Frontal cortex (tissue), 4 donors: ENCODE measurements at places on chromosomes 6 and 20. TPM values are rescaled to one million over a fixed set of nuclear protein-coding genes. Genes with fewer than 3 reads are reported as not detected.

- DNase-seq, result no peak
Observed at GRCh38 chr20:584161-584970, 25.7 kb downstream of the TCF15 start.

DNA sequence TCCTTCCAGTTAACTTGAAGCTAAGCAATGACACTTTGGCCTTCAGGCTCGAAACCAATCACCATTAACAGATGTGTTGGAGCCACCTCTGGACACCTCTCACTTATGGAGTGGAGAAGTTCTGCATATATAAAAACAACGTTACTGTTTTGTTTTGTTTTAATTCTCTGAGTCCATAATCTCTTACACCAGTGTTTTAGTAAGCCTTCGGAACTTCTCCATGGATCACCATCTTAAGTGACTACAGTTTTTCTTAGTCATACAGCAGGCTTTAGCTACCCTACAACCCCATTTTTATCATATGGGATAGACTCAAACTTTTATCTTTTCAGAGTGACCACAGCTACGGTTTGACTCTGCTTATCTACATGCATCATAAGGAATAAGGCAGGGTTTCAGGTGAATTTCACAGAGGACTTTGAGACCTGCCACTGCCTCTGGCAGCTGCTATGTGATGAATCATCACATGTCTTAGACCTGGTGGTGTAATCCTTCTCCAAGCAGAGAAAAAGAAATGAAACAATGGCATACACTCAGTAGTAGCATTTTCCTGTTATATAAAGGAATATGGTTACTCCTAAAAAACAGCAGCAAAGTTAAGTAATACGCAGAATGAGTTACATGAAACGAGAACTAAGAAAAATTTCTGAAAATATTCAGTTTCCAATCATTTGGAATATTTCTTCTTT is 5.5 kb upstream of the HDDC2 start:
- no peak for DNase-seq

- DNase-seq, result no peak
Observed at GRCh38 chr20:58461899-58462298, 53.3 kb downstream of the APCDD1L start.

DNA sequence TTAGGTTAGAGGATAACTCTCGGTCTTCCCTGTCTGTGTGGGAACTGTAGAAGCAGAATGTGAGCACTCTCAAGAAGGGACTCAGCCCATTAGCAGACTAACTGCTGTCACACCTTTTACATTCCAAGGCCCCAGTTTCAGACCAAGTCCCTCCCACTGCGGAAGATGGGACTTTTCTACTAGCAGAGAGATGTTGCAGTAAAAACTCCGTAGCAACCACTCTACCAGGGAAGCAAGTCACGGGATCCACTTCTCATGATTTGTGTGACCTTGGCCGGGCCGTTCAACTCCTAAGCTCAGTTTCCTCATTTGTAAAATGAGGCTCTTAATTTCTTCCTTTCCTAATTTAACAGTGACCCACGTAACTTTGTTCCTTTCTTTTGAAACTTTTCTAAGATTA is 77.1 kb upstream of the SLC4A11 start:
- DNase-seq, result no peak

- DNase-seq, result no peak
Observed at GRCh38 chr20:37521061-37521771, at the start of gene NNAT. Gene NNAT (plus strand): TSS chr20:37521250. CDS start chr20:37521332, 82 bp downstream.

DNA sequence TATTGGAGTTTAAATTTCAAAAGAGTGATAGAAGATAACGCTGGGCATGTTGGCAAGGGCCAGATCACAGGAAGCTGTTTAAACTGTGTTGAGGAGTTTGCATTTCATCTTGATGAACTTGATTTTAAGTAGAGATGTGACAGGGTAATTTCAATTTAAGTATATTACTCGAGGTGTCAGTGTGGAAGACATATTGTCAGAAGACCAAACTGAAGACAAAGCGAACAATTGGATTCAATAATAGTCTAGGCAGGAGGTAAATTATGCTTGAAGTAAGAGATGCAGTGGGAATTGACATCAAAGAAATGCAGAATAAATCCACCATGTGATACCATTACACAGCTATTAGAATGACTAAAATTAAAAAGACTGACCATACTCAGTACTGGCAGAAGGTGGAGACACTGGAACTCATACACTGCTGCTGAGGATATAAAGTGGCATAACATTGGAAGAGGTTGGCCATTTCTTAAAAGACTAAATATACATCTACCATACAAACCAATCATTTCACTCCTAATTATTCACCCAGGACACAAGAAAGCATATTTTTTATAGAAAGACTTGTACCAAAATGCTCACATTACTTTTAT is 240.8 kb downstream of the ARHGAP18 start:
- no peak for DNase-seq

GRCh38 chr6:144806222-144806621 is 521.1 kb downstream of the UTRN start:
- no peak for DNase-seq

- no peak for DNase-seq
Observed at GRCh38 chr6:14542670-14543366, 425.2 kb downstream of the CD83 start.

DNA sequence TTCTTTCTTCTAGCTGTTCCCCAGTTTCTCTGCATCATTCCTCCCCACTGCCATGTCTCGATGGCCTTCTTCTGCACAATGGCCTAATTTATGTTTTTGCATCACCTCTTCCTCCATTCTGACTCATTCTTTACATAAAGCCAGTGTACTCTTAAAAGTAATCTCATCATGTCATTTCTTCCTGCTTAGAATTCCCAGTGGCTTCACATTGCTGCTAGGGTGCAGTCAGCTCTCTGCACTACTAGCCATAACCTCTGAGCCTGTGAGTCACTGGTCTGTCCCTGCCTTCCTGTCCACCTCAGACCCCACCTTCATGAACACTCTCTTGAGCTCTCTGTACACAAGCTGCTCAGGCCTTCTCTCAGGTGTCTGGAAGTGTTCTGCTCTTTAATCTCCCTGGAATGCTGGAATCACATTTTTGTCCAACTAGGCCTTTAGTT is 24.1 kb upstream of the TRIM27 start:
- DNase-seq, result no peak

- no peak for DNase-seq
Observed at GRCh38 chr20:58084966-58085365, 143.5 kb downstream of the ANKRD60 start.

GRCh38 chr20:35497780-35498189 is 31.7 kb downstream of the C20orf173 start:
- peak; percentile 22 for DNase-seq

DNA sequence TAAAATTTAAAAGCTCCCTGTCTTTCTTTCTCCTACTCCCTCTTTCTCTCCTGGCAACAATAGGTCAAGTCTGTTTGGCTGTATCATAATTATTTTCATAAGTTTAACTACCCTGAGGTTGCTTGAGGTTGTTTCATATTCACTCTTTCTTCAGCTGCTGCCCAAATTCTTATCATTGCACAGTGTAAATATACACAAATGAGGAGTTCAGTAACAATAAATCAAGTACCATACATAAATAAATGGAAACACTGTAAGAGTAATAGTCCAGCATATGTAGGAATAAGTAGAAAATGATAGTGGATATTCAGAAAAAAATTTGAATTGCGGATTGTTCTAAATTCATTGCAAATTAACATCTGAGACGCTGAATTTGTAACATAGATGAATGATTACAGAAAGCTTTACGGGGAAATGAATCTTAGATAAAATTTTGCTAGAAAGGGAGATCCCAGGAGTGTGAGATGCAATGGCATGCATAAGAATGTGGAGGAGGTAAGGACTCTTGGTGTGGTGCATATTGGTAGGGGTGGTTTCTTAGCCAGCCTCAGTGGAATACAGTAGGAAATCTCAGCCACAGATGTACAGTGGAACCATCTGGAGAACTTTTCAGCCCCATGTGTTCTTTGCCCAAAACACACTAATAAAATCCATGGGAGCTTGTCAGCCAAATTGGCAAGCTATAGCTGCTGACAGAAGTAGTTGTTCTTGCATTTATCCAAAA is 480.7 kb downstream of the HTR1B start:
- DNase-seq, result no peak

DNA sequence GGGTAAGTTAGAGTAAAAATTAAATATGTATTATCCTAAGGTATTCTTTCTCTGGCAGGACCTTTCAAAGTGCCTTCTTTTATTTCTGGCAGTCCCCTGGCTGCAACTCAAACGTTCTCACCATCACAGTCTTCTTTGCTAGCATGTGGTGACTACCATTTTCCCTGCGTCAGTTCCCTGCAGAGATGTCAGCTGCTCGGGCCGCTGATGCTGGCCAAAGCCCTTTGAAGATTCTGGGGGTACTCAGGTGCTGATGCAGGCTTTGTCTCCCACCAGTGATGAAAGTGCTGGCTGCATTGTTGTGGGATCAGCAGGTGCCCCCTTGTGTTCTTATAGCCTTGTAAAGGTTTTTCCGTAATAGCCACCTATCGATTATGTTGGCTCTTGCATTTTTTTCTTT is 140.1 kb downstream of the BTBD3 start:
- DNase-seq, result no peak

DNA sequence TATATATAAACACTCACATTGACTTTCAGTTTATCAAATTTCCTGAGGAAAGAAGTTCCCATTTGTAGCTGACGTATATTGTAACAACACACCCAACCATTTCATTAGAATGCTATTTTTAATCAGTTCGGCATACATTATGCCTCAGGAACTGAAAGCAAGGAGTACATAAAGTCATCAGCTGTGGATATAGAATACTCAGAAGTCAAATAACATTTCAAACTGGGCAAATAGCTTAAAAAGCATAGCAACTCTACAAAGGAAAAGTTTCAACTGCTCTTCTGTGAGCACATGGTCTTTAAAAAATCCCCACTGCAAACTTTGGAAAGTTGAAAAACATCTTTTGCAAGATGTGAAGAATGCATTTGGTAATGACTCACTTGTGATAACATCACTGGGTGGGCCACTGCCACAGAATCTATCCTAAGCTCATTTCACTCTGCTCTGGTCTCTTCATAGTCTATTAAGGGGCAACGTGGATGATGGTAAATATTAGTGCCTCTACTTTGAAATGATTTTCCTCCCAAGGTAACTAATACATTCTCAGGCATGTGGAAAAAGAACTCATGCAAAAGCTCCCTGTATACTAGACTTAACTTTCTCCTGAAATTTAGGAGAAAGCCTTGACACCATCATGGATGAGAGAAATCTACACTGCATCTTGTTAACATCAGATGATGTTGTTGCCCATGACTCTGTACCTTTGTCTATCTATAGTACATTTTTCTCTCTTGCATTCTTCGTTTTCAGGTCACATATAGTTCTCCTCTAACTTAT is 49.2 kb downstream of the FYN start:
- no peak for DNase-seq

GRCh38 chr6:4023240-4023639 is 55.7 kb downstream of the FAM217A start:
- DNase-seq, result no peak

GRCh38 chr20:62366370-62367135 is 559 bp downstream of the LAMA5 start:
- DNase-seq, result peak; percentile 57

GRCh38 chr6:170017603-170018320 is 266.3 kb downstream of the ERMARD start:
- no peak for DNase-seq

GRCh38 chr6:56292505-56293181 is 45.3 kb upstream of the COL21A1 start:
- peak; percentile 32 for DNase-seq

DNA sequence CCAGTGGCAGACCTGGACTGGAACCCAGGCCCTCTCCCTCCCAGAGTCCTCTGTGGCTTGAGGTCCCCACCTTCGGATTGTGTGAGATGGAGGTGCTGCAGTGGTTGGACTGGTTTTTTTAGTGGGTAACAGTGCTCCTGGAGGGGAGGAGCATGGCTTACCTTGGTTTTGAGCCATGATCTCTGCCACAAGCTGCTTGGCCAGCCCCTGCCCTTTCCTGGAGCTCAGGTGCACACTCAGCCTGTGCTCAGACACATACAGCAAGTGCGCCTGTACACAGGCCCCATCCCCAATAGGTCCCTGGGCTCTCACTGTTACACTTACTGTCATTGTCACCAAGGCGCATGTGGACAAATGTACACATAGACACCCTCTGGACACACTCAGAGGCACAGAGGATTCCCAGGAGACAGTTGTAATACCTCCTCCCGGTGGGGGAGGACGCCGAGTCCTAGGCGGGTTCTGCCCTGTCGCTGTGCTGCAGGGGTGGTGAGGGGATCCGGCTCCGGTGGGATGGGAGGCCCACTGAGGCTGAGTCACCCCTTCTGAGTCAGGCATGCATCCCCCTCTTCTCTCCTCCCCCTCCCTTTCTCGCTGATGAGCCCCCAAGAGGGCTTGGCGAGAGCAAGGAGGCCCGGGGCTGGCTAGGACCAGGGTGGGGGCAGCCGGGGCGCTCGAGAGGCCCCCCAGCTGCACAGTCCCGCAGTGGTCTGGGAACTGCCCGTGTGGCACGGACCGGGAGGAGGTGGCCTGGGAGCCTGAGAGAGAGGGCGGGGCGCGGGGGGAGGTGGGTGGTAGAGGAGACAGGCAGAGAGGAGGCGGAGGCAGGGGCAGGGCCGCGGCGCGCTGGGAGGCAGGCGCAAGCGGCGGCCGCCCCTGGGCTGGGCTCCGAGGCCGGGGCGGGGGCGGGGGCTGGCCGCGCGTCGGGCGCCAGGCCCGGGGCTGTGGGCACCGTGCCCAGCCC is 522 bp upstream of the EPB41L1 start:
- DNase-seq, result peak; percentile 87

DNA sequence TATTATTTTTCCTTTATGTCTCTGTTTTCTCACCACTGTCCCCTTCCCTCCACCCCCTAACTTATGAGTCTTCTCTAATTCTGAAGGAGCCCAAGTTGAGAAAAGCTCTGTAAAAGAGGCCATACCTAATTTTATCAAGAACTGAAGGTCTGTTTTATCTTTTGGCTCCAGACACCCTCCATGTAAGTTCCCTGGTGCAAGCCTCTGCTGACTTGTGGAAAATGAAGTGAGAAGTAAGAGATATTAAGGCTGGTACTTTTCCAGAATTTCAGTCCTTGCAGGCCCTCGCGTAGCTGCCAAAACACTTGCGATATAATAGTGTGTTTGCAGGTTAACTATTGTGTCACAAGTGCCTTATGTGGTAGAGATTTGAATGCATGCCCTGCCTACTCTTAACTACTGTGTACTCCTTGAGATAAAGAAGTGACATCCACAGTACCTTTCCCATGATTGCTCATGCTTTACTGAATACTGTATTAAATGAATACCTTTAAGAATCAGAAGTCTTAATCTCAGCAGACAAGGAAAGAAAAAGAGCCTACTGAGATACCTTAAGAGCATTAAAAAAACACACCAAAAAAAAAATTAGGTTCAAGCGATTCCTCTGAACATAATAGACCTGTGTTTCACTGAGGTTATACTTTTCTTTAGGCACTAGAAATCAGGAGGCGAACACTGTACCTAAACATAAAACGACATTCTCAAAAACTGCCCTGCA is 143.6 kb upstream of the ZNF184 start:
- DNase-seq, result no peak

TPD52L1 gene
- total RNA-seq, result 9.4 TPM

DLL1 gene
- total RNA-seq, result 9.0 TPM

PTCHD4 gene
- 28.1 TPM for total RNA-seq

ARMH2 gene
- not detected for total RNA-seq

FHL5 gene
- total RNA-seq, result 0.41 TPM

BPIFA1 gene
- total RNA-seq, result not detected

PRND gene
- total RNA-seq, result 2.0 TPM

SLC22A3 gene
- total RNA-seq, result 3.3 TPM
